ENCODE measurements at places on chromosomes 11 and 22. TPM values are rescaled to one million over a fixed set of nuclear protein-coding genes. Genes with fewer than 3 reads are reported as not detected.

- no peak for DNase-seq
Observed at GRCh38 chr11:5223146-5223545, 3.7 kb downstream of the HBB start.

The SNX32 gene
- 0.58 TPM for total RNA-seq

DNA sequence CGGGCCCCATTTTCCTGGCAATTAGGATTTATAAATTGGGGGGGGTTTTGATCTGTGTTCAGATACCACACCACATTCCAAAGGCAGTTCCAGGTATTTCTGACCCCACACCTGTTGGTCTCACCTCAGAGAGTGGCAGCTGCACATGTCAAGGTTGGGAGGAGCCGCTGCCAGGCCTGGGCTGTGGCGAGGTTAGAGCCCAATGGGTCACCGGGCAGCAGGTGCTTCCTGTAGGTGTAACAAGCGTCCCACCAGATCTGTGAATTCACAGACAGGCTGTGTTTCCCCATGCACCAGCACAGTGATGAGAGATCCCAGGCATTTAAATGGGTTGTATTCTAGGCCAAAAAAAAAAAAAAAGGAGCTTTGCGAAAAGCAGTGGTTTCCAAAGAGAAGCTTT, 58.6 kb downstream of the CABIN1 start:
- no peak for DNase-seq

DNA sequence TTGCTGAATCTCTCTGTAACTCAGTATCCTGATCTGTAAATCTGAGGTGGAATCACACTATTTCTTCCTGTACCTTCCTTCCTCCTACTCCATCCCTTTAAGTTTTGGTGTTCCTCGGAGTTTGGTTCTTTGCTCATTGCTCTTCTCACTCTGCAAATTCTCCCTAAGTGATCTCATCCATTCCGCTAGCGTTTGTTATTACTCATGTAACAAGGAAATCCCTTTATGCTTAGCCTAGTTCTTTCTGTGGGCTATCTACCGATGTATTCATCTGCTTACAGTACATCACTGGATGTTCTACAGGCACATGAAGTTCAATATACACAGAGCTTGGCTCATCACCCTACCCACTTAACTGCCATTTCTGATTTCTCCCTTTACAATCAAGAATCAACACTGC, 1.6 kb upstream of the CEP295 start:
- no peak for DNase-seq

DNA sequence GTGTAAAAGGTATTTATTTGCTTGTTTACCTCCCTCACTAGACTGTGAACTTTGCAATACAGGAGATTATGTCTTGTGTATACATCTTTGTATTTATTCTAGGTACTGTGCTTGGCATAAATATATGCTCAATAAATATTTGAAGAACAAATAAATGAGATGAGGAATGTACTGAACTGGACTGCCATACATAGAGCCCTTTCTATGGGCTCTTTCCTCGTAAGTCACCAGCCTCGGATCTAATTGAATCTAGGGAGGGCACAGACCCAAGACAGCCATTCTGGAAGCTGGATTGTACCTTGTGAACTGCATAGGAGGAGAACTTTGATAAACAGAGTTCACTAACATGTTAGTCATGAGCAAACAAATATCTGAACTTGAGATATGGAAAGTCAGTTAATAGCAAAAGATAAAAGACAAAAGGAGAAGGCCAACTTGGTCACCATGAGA, 503.9 kb downstream of the INSC start:
- DNase-seq: no peak

All from uterus (tissue), 4 donors.